B cell (primary cell): ENCODE measurements at places on chromosomes 7 and 10.

DNA sequence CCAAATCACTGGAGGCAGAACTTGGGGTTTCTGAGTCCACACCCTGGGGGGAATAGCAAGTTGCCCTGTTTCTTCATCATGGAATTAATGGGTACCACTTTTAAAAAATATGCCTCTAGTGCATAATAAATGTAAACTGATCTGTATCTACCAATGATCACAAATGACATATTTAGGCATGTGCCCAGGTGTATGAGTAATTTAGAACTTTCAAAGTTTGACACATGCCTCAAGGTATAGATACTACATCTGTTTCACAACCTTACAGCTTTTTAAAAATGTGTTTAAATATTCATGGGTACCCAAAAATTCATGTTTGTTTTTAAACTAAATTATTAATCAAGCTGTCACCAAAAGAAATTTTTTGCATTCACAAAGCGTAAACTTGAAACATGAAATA is 226.0 kb downstream of the KIAA1217 start:
- no peak for DNase-seq

DNA sequence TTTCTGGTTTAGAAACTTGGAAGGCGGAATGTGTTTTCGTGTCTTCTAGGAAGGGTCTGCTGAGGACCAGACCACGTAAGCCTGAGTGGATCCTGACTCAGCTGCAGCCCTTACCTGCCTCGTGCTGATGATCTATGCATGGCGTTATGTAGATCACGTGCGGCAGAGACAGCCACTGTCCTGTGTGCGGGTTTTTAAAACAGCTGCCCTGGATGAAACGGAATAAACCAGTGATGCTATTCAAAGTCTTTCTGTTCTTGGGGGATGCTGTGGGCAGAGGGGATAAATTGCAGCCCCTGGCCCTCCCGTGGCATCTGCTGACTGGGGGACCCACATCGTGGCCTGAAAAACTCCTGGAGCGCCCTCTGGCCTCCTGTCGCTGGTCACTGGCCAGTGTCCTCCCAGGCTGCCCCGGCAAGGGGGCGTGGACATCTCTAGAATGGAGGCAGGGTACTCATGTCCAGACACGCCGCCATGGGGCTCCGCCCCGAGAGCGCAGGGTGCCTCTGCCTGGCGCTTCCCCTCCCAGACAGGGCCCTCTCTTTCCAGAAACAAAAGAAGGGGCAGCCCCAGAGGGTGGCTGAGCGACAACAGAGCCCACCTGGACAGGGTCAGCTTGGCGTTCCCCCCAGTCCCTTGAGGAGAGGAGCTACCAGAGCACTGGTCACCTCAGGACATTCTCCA is 13.2 kb downstream of the ALKBH4 start:
- DNase-seq = no peak

DNA sequence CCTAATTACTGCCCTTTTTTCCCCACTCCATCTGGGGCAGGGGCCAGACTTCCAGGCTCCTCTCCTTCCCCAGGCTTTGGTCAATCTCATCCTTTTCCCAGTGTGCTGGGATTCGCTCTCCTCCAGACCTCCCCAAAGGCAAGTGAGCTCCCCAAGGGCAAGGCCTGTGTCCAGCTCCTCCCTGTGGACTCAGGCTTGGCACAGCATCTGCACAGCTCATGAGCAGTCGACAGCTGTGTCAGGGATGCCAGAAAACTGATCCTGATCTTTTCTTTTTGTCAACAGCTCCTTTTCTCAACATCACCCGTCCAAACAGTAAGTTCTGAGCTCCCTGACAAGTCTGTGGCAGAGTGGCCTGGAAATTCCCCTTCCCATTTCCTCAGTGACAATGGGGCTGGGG is 67.1 kb downstream of the C10orf120 start:
- DNase-seq = no peak

DNA sequence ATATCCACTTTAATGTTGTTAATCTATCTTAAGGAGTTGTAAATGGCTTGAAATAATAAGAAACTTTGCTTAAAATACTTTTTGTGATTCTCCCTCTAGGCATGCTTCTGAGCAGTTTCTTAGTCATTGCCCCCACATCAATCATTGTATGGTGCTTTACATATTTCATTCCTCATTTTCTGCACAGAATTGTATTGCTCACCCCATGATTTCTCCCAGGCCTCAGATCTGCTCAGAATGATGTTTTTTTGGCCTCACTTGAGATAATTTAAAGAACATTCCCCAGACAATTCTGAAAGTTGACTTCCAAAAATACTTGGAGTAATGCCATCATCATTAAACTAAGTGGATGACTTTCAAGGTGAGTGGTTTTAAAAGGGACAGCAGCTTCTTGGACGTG is 82.1 kb upstream of the PRPS1L1 start:
- no peak for DNase-seq

- no peak for DNase-seq
Observed at GRCh38 chr10:60105295-60105695, 198.9 kb upstream of the CCDC6 start.

- DNase-seq = no peak
Observed at GRCh38 chr7:129646369-129647021, 35.0 kb downstream of the NRF1 start.

DNA sequence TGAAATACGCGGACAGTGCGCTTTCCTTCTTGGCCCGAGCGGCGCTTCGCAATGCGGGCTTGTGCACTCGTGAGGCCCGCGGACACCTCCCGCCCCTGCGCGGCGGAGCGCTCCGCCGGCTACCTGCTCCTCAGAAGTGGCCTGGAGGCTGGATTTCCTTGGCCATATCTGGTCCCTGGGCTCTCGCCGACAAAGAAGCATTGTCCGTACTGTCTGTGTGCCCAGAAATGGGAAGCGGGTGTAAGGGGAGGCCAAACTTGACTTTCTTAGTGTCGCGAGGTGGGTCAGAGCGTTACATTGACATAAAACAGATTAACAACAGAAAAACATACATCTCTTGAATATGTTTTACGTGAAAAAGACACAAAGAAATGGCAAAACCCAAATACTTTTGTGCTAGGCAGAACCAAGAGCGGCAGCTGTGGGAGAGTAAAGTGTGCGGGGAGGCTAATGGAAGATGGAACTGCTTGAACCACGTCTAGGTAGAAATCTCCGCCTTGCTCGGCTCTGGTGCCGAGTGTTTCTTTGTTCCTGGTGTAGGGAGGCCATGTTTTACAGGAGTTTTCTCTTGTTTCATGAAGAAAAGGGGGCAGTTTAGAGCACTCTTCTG is 1.4 kb downstream of the LANCL2 start:
- DNase-seq = no peak

GRCh38 chr10:56823849-56824248 is 462.8 kb upstream of the ZWINT start:
- DNase-seq = peak; percentile 19

- no peak for DNase-seq
Observed at GRCh38 chr7:33650828-33651227, 254.5 kb upstream of the BMPER start.

GRCh38 chr7:36300696-36301350 is 88.8 kb upstream of the ANLN start:
- DNase-seq = no peak

- no peak for DNase-seq
Observed at GRCh38 chr10:32139223-32140073, 83.2 kb upstream of the KIF5B start.

GRCh38 chr10:60234551-60234950 is 155.1 kb downstream of the ANK3 start:
- no peak for DNase-seq

- DNase-seq = no peak
Observed at GRCh38 chr7:151377406-151377805, 32.4 kb downstream of the WDR86 start.

DNA sequence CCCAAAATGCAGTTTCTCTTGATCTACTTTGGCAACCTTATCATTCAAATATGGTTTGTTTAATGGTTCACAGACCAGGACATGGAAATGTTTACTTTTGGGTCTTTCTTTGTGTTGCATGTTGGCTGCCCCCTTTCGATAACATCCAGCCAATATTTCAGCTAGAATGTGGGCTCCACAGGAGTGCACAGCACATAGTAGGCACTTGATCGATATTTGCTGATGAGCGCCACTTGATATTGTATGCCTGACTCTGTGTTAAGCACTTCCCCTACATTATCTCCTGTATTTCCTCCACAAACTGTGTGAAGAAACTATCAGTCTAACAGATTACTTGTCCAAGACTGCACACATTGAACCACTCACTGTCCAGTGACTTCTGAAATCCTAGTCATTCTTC is 60.2 kb downstream of the SMURF1 start:
- DNase-seq = no peak

DNA sequence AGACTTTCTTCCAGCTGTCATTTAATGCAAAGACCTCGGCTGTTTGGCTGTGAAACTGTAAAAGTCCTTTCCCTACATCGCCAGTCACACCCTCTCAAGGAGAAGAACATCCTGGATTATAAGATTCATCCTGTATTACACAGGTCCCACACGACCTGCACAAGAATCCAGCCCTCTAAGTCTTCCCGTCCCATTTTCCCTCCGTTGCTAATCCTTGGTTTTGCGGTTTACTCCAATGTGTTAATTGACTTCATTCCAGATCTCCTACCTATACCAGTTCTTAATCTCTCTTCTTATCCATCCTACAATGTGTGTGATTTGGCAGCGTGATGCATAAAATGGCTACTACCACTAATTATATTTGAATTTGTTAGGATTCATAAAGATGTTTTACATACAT is 110.4 kb downstream of the COL28A1 start:
- DNase-seq = no peak

DNA sequence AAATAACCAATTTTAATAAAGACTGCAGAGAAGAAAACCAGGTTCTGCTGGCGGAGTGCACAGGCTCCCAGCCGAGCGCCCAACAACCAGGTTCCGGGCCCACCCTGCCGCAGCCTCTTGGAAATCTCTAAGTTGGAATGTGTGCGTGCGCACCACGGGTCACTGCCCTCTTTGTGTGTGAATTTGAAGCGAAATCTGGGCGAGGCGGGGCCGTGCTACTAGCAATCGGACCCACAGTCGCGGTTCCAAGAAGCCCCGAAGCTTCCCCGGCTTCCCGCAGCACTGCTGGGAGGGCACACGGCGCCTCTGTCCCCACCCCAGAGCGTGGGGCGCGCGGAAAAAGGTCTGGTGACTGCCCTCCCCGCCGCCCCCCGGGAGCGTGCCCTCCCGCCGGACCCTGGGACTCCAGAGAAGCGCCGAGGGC is 666 bp upstream of the MAP3K8 start:
- peak; percentile 79 for DNase-seq

- DNase-seq = no peak
Observed at GRCh38 chr10:6297522-6297921, 94.8 kb downstream of the PFKFB3 start.

DNA sequence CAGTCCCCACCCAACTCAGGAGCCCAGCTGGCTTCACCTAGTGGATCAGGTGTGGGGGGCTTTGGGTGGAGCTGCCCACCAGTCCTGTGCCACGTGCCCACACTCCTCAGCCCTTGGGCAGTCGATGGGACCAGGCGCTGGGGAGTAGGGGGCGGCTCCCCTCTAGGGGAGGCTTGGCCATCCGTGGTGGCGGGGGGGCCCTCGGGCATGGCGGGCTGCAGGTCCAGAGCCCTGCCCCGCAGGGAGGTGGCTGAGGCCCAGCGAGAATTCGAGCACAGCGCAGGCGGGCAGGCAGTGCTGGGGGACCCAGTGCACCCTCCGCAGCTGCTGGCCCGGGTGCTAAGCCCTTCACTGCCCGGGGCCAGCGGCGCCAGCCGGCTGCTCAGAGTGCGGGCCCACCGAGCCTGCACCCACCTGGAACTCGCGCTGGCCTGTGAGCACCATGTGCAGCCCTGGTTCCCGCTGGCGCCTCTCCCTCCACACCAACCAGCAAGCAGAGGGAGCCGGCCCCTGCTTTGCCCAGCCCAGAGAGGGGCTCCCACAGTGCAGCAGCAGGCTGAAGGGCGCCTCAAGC is 29.3 kb downstream of the ASNS start:
- DNase-seq = no peak

- DNase-seq = no peak
Observed at GRCh38 chr10:34179280-34179679, 635.8 kb downstream of the PARD3 start.

DNA sequence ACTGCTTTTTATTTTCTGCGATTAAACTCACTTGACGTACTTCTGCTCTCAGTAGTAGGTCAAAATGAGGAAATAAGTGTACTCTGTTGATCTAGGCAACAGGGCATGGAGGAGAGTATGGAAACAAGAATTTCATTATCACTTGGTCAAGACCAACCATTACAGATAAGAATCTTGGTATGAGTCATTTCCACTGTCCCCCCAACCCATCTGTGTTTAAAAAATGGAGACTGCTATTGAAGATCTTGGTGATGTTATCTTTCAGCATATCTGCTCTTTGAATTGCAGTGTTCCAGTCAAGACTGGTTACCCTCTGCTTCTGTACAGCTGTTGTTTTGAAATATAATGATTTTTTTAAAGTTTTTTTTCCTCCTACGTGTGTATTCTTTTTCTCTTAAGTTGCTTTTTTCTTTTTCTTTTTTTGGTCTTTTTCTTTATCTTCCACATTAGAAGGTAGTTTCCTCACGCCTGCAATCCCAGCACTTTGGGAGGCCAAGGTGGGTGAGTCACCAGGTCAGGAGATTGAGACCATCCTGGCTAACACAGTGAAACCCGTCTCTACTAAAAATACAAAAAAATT is 11.7 kb downstream of the STAM start:
- DNase-seq = peak; percentile 49
